Esophagus squamous epithelium (tissue), 5 donors: ENCODE measurements at places on chromosomes 6 and 20.

DNA sequence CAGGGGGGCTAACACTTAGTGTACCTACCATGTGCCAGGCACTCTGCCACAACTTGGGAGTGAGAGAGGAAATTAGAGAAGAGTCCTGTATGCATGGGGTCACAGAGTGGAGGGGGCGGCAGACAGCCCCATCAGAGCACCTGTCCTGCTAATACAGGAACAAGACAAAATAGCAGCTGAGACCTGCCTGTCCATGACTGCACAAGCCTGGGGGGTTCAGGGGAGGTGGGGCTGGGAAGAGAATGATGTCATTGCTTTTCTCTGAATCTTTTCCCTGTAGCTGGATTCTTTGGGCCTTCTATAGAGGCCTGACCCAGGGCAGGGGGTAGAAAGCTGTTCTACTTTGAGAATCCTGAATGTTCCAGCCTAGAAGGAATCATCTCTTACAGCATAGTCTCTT, 37.4 kb downstream of the FOXP4 start:
- DNase-seq, result no peak

DNA sequence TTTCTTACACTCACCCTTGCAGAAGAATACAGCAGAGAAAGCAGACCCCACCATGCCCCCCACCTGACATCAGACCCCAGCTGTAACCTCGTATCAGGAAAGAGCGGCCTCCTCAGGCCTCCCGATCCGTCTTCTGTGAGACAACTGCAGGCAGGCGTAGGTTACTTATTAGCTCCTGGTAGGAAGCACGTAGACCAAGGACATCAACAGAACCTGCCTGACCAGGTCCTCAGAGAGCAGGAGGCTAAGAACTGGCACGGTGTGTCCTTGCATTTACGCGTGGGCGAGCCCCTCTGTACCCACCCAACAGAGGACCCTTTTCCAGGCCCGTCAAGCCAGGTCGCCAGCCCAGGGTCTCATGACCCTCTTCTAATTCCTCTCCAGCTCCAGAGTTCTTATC, 51.0 kb downstream of the ABHD12 start:
- DNase-seq, result no peak

- DNase-seq, result no peak
Measured at GRCh38 chr6:2746557-2747061, 4.1 kb downstream of the MYLK4 start.

- DNase-seq, result no peak
Measured at GRCh38 chr6:153599901-153600300, 439.1 kb upstream of the OPRM1 start.

DNA sequence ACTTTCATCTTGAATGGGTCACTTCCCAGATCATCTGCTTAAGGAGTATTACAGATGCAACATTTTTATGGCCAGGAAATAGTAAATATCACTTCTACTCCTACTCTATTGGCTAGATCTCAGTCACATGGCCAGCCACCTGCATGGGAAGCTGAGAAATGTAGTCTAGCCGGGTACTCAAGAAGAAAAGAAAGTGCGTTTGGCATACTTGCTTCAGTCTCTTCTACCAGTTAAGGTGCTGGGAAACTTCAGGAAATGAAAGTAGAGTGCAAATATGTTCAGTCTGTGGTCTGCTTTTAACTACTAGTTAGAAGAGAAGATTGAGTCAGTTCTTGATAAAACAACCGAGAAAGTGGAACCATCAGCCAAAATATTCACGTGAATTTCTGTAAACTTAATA, 129.2 kb downstream of the PDSS2 start:
- no peak for DNase-seq

- DNase-seq, result no peak
Measured at GRCh38 chr20:40457404-40457803, 231.6 kb downstream of the MAFB start.

GRCh38 chr6:111951497-111952085, 78.3 kb upstream of the FYN start:
- no peak for DNase-seq

GRCh38 chr6:83190626-83191025, 2.4 kb downstream of the PGM3 start:
- DNase-seq, result no peak
